ENCODE measurements at places on chromosomes 6 and 20.
A peak's percentile ranks its signal among the peaks of the same experiment; 100 is the strongest.

- peak overlapping the region; percentile 81 for H3K4me3 ChIP-seq
- peaks cover 64% of the 10 kb centered on the region for H3K4me1 ChIP-seq
- H3K36me3 ChIP-seq = peaks cover 12% of the 10 kb centered on the region
- peak overlapping the region; percentile 90 for H3K27ac ChIP-seq
- H3K27me3 ChIP-seq = no peaks in the 10 kb centered on the region
These were observed 1.2 kb upstream of the RAB22A start for GRCh38 chr20:58308290-58308679.

DNA sequence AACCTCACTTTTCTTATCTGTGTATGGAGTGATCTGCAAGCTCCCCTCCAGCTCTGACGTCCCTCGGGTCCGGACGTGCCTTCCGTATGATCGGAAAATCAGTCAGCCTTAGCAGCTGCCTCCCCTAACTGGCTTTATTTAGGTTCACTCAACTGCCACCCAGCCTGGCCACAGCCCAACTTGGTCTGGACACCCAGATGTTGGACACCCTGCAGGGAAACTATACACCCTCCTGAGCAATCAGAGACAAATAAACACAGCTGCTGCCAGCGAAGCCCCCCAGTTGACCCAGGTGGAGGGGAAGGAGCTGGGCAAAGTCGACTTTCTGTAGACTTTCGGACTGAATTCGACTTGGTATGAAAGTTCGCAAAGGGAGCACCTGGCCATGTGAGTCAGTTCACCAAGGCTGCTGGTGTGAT, 28.9 kb downstream of the TBC1D7 start:
- no peak overlapping the region for H3K27ac ChIP-seq
- no peak for DNase-seq
- peaks cover 39% of the 10 kb centered on the region for H3K36me3 ChIP-seq
- H3K4me1 ChIP-seq = peaks cover 21% of the 10 kb centered on the region

DNA sequence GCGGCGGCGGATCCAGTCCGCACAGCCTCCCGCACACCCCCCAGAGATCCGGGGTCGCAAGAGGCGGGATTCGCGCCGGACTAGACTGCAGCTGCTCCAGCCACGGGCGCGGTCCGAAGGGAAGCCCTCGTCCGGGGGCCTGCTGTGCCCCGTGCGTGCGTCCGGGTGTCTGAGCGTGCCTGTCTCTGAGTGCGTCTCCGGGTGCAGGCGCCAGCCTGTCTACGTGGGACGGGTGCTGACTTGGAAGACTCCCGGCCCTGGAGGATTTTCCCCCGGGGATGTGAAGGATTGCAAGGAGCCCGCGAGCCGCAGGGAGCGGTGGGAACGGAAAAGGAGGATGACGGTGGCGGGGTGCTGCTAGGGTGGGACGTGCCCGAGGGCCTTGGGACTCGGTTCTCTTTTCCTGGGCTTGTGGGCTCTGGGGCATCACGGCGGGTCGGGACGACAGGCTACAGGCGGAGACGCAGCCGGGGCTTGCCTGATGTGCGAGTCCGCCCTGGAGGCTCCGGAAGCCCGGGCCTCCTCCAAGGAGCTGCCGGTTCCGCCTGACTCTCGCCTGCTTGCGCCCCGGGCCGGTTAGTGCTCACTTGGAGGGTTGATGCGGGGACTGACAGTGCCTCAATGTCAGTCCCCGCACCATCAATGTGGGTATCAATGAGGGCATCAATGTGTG, 5.7 kb downstream of the MAFB start:
- H3K27ac ChIP-seq = no peak overlapping the region
- H3K27me3 ChIP-seq = peaks cover 64% of the 10 kb centered on the region
- H3K4me1 ChIP-seq = peaks cover 10% of the 10 kb centered on the region

DNA sequence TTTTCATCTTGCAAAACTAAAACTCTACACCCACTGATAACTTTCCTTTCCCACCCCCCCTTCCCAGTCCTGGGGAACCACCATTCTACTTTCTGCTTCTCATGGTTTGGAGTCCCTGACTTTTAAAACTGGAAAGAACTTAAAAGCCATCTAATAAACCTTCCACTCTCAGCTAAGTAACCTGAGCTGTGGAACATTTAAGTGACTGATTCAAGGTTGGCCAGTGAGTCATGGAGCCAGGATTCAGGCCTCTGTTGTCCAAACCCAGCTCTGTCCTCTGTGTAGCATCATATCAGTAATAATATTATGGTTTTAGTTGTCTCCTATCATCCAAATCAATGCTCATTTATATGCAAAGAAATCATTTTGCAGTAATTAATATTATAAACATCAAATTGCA, 176.0 kb upstream of the NT5E start:
- no peaks in the 10 kb centered on the region for H3K36me3 ChIP-seq
- H3K27me3 ChIP-seq = no peaks in the 10 kb centered on the region
- no peak overlapping the region for H3K4me3 ChIP-seq
- no peak for DNase-seq

DNA sequence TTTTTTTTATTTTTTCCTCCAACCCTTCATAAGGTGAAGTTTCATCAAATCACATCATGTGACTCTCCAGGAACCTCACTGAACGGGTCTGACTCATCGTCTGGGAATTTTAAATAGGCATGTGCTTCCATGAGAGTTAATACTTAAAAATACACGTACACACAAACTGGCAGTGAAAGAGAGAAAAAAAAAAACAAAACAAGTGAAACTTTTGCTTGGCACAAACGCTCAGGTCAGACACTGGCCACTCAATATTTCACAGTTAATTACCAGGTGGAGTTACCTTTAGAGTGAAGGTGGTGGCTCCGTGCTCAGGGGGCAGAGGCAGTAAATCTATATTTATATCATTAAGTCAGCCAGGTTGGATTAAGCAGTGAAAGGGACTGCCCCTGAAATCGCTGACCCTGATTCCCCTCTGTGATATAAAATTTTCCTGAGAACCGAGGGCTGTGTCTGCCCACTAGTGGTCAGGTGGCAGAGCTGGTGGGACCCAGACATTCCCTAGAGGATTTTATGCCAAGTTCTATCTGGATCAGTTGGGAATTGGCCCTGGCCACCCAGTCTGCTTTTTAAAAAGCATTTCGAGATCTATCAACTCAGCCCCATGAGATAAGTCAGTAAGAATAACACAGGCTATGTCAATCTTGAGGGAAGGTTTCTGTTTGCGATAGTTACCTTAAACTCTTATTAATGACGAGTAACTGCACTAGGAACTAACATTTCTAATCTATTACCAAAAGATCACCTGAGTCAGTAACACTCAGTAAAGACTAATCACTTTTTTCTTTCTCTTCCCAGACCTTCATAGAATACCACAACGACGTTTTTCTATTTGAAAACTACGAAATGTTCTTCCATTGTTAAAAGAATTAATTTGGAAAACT, 259.1 kb downstream of the HDGFL1 start:
- no peaks in the 10 kb centered on the region for H3K4me1 ChIP-seq
- H3K4me3 ChIP-seq = no peak overlapping the region
- no peaks in the 10 kb centered on the region for H3K27me3 ChIP-seq
- H3K27ac ChIP-seq = no peak overlapping the region
- no peaks in the 10 kb centered on the region for H3K36me3 ChIP-seq

DNA sequence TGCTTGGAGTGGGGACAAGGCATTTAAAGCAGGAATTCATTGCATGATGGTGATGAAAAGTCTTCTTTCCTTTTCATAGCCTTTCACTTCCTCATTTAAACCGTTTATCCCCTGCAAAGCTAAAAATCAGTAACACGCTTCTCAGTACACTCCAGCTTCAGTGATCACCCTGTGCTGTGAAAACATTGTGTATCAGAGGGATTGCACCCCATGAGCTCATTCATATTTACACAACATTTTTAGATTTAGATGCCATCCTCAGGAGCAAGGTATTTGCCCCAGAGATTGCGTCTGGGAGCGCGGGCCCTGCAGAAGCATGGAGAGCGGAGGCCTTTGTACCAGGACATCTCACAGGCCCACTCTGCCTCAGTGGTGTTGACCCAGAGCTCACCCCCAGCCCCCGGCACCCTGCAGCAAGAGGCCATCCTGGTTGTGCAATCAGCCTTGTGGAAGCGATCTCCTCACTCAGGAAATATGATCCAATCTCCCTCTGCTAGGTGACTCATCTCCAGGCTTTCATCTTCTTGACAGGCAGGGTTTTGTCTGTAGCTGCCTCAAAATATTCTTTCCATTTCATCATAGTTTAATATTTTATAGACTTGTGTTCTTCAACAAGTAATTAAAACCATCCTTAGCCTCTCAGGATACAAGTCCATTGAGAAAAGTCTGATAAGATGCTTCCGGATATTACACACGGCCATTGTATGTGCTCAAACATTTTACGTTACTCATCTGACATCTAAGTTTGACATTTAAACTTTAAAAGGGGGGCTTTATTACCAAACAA, 38.9 kb upstream of the THBS2 start:
- H3K27ac ChIP-seq = no peak overlapping the region
- H3K4me1 ChIP-seq = no peaks in the 10 kb centered on the region
- peaks cover 15% of the 10 kb centered on the region for H3K27me3 ChIP-seq

Data from activated naive CD4-positive, alpha-beta T cell treated with anti-CD3 and anti-CD28 coated beads for 36 hours (primary cell).